Stimulated activated naive CD8-positive, alpha-beta T cell treated with anti-CD3 and anti-CD28 coated beads, Interleukin-15, Interleukin-2, amounts not matched to agents 100 U/mL and 50 U/mL, for 24 hours (primary cell): ENCODE measurements at places on chromosomes 7 and 10.

DNA sequence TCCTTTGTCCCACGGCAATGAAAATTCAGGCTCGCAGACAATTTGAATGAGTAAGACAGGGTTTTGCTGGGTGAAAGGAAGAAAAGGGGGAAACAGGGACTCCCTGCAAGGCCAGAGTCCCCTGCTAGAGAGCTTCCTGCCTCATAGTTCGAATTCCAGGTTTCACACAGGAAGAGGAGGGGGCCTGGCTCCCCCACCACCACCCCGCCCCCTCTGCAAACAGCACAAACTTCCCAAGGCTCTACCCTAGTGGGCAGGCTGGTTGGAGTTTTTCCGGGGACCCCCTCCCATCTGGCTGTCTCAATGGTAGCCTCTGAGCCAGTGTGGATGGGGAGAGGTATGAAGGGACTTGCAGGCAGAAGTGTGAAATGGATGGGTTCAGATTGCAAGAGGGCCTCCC lies 57.4 kb upstream of the NEBL start:
- no peak for DNase-seq

DNA sequence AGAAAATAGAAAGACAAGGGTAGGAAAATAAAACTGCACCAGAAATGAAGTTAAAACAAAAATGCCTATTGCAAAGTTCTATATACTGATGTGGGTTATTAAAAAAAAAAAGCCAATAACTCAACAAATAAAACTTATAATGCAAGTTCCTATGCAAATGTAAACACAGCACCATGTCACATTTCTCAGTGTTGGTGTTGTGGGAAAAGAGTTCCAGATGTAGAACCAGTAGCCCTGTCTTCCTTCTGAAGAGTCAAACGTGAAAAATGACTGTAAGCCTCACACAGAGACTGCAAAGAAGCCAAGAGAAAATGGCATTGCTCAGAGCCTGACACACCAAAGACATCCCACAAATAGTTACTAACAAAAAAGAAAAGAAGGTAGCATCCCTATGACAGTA lies 10.1 kb downstream of the PON2 start:
- DNase-seq = no peak

- no peak for DNase-seq
Measured at GRCh38 chr10:123236126-123236525, 81.9 kb downstream of the BUB3 start.

DNA sequence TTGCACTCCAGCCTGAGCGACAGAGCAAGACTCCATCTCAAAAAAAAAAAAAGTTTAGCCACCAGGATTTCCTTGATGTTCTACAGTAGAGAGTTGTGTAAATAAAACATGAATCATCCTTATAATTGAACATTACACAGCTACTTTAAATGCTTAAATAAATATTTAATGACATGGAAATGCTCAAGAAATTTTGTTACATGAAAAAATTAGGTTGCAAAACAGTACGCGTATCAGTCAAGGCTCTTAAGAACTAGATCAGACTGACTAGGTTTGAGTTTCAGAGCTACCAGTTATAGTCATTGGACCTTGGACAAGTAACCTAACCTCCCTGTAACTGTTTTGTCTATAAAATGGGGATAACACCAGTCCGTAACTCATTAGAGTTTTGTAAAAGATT lies 38.7 kb upstream of the GSAP start:
- DNase-seq = no peak

- DNase-seq = peak; percentile 3
Measured at GRCh38 chr10:16116404-16117304, 256.3 kb upstream of the MINDY3 start.

DNA sequence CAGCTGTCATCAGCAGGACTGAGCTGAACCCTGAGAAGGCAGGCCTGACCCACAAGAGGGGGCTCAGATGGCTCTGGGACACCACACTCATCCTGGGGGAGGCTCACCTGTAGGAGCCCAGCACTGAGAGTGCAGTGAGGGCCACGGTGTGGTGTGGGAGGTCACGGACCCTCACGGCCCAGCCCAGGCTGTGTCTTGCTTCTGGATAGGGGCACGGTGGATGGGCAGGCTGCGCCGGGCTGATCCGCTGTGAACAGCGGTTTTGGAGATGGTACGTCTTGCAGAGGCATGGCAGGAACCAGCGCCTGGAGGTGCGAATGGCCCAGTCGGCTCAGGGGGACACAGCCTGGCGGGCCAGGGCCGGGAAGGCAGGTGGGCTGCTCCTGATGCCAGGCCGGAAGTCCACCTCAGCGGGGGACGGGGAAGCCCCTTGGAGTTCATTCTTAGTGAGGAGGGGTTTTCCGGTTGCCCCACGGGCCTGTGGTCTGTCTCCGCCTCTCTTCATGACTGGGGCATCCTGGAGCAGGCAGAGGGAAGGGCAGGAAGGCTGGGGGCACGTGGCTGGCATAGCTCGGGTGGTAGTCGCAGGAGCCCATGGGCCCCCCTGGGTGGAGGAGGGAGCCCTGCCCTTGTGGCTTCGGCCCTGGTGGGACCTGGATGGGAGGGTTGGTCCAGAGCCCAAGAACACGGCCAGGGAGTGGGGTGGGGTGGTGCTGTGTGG lies 112.5 kb downstream of the UNCX start:
- no peak for DNase-seq

DNA sequence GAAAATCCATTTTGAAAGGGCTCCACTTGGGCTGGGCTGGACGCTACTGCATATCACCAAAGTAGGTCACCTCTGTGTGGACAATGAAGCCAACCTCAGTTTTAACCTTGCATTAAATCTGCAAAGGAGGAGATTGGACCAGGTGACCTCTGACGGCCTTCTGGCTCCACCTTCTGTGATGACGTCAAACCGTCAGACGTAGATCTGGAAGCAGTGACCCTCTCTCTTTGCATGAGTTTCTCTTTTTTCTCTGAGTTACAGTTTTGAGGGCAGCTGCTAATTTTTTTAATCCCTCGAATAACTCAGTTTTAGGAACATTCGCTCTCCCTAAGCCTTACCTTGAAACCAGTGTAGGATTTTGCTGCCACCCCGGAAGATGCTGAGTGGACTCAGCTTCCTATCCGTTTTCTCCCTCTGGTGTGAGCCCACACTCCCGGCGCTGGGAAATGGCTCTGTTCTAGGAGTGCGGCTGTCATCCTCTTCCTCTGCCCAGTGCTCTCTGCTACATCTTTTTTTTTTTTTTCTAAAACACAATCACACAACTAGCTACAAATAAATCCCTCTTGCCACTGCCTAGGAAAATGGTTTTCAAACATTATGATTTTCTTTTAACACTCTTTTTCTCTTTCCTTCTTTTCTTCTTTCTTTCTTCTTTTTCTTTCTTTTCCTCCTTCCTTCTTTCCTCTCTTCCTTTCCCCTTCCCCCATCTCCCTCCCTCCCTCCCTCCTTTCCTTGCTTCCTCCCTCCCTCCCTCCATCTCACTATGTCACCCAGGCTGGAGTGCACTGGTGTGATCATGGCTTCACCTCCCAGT lies 27.7 kb upstream of the NMT2 start:
- no peak for DNase-seq

- DNase-seq = peak; percentile 44
Measured at GRCh38 chr10:131743190-131744151, 157.3 kb upstream of the PPP2R2D start.

GRCh38 chr7:158842486-158842885 lies 13.2 kb upstream of the ESYT2 start:
- no peak for DNase-seq

GRCh38 chr7:91517201-91517785 lies 253.1 kb downstream of the FZD1 start:
- DNase-seq = no peak

GRCh38 chr10:75101416-75102251 lies 9.8 kb upstream of the SAMD8 start:
- DNase-seq = no peak

DNA sequence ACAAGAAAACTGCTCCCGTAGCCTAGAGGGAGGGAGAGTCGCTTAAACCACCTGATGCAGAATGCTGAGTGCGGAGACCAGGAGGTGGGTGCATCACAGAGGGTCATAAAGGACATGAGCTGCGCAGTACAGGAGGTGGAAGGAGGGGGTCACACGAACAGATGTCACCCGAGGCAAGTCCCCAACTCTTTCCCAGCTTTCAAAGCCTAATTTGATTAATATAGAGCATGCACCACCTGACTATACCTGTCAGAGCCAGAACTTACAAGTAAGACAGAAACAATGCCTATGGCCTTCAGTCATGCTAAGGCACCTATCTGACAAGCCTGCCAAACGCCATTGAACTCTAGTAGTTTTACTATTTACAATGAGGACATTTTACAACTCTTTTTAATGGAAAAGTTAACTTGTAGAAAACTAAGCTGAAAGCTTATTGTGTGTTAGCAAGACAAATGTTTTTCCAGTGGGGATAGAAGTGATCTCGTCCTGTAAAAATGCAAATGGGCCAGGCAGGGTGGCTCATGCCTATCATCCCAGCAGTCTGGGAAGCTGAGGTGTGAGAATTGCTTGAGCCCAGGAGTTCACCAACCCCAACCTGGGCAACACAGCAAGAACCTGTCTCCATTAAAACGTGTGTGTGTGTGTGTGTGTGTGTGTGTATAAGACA lies 1.1 kb upstream of the VOPP1 start:
- no peak for DNase-seq

- no peak for DNase-seq
Measured at GRCh38 chr10:132422903-132423825, 26.2 kb downstream of the PWWP2B start.

DNA sequence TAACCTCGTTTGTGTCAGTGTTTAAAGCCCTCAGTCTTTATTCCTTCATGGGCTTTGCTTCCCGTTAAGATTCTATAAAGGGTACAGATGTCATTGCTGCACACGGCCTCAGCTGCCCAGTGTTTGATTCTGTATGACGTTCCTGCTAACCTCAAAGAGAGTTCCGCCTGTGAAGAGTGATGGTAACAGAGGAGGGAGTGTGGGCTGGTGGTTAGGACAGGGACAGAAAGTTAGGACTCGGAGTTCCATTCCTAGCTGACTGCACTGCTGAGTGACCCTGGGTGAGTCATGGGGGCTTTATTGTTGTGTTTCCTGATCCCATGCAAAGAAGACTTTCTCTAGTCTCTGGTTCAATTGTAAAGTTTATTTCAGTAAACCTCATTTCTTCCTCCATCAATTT lies 227.1 kb downstream of the DYNC1I1 start:
- no peak for DNase-seq

GRCh38 chr10:27601946-27602538 lies 97.9 kb downstream of the RAB18 start:
- DNase-seq = no peak

GRCh38 chr7:127525866-127526480 lies 59.4 kb downstream of the GCC1 start:
- no peak for DNase-seq

DNA sequence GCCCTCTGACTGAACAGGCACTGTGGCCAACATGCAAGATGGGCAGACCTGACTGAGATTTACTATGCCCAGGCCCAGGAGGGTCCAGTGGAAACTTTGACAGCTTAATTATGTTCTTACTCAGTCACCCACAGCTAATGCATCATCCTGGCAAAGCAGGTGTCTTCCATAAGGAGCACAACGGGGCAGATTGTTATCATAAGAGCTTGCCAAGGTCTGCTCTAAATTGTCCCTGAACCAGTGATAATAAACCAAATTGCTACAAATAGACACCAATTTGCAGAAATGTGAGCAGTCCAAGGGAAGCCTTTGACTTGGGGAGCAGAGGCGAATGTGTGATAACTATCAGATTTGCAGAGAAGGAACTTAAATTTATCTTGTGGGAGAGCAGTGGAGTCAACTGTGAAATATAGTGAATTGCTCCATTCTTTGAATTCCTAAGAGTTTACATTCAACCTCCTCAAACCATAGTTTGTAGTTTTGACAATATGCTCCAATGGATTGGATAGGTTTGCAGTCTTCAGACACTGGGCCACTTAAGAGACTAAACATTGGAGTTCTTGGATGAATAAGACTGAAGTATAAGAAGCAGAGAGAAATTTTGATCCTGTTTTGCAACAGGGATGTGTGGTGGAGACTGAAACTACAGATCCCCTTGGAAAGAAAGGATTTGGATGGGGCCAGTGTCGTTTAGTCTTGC lies 494.7 kb downstream of the CCSER2 start:
- DNase-seq = no peak

GRCh38 chr7:48427671-48428070 lies 256.4 kb downstream of the ABCA13 start:
- no peak for DNase-seq

DNA sequence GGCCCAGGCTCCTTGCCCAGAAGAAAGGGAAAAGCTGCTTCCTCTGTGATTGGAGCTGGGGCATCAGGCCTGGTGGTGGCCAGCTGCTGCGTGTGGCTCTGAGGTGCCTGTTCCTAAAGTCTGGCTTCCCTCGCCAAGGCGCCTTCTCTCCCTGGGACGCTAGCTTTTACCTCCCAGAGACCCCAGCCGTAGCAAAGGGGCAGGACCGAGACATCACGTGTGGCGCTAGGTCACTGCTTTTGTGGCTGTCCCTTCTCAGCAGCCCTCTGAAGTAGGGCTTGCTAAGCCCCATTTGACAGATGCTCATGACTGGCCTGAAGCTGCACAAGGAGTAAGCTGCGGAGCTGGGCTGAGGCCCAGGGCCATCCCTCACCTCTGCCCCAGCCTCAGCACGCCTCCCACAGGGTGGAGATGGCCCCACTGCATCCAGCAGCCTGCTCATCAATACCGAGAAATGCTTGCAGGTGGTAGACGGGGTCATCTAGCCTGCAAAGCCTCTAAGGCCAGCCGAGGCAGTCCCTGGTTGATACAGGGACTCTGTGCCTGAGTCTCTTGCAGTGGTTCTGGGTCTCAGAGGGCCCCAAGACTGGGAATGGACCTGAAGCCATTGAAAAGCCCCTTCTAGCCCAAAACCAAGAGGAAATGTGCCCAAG lies 171.2 kb downstream of the LCOR start:
- no peak for DNase-seq

- DNase-seq = no peak
Measured at GRCh38 chr10:71597821-71598498, 121.6 kb downstream of the C10orf105 start.

- no peak for DNase-seq
Measured at GRCh38 chr10:78728176-78728575, 340.6 kb upstream of the ZMIZ1 start.

DNA sequence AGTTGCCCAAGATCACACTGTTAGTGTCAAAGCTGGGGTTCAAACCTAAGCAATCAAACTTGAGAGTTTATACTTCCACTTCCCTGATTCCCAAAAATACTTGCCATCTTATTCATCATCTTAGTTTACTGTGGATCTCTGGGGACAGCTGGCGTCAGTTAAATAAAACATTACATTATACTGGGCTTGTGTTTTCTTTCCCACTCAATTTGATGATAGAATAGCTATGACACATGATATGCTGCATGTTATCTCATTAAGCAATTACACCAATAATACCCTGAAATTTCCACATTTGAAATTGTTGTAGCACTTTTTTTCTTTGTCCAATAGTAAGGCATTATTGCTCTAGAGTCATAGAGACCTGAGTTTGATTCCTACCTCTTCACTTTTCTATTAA lies 62.9 kb upstream of the MXI1 start:
- DNase-seq = no peak

DNA sequence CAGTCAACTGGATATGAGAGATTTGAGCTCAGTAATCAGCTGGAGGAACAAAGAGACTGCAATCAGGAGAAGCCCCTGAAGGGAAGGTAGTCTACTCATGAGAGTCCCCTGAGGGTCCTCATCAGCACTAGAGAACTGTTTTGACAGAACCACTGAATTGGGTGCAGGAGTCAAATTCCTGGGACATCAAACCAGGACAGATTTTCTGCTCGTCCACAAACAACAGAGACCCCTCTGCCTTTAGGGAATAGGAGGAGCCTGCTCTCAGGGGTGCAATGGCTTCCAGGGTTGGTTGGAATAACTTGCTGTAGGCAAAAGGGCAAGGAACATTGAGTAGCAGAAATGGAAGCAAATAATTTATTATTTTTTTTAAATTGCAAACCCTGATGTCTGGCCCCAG lies 21.9 kb upstream of the NEUROD6 start:
- DNase-seq = no peak
